Activated effector memory CD4-positive, alpha-beta T cell treated with anti-CD3 and anti-CD28 coated beads, Interleukin-2, amount 50 U/mL, for 16 hours (primary cell): ENCODE measurements at places on chromosomes 16 and 17.
A peak's percentile ranks its signal among the peaks of the same experiment; 100 is the strongest.

GRCh38 chr17:72404872-72405271 lies 284.1 kb downstream of the SOX9 start:
- DNase-seq, result no peak

DNA sequence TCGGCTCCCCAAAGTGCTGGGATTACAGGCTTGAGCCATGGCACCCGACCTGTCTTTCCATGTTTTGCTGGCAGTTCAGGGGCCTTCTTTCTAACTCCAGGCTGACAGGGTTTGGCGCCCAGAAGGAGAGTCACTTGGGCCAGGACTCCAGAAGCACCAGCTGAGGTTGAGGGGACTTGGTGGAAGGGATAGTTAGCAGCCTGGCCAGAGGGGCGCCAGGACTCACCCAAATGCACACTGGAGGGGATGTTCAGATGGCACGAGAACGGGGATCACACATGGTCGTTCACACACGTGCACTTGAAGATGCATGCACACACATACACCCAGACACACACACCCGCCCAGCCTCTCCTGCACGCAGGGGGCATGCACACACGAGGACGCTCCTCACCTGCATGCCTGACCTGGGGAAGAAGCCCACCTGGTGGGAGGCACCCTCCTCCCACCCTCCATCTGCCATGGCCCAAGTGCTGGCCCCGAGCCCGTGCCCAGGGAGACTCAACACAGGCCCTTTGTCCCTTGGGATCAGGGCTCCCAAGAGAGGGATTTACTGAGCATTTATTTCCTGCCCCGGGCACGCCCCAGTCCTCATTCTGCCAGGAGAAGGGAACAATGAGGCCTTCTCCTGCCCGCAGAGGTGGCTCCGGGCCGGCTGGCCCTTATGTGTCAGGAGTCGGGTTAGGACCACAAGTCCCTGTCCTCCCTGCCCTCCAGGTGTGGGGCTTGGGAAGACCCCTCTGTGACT lies 2.3 kb upstream of the PRSS21 start:
- peak; percentile 46 for DNase-seq

DNA sequence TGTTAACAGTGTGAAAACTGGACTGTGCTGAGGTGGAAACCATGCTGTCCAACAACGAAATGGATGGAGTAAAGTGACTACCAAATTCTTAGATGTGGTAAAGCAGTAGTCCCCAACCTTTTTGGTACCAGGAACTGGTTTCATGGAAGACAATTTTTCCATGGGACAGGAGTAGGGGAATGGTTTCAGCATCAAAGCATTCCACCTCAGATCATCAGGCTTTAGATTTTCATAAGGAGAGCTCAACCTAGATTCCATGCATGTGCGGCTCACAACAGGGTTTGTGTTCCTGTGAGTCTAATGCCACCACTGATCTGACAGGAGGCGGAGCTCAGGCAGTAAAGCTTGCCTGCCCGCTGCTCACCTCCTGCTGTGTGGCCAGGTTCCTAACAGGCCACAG lies 11.5 kb downstream of the SLX4 start:
- DNase-seq, result no peak

- DNase-seq, result peak; percentile 68
These were observed 3.2 kb downstream of the ZC3H7A start for GRCh38 chr16:11793840-11794239.

- DNase-seq, result peak; percentile 54
These were observed 103.3 kb downstream of the METRNL start for GRCh38 chr17:83182620-83183101.

DNA sequence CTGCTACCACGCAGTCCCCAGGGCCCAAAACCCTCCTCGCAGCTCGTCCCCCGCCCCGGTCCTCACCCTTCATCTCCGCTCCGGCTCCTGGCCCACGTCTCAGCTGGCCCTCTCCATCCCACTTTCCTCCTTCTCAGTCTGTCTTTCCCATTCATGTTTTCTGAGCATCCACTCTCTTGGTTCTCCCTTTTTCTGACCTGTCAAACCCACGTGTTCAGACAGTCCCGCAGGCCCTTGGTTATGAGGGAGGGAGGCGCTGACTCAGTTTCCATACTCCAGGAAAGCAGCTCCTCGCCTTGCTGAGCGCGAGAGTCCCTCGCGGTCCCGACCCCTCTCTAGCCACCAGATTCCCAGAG lies 392 bp upstream of the HID1 start:
- no peak for DNase-seq

DNA sequence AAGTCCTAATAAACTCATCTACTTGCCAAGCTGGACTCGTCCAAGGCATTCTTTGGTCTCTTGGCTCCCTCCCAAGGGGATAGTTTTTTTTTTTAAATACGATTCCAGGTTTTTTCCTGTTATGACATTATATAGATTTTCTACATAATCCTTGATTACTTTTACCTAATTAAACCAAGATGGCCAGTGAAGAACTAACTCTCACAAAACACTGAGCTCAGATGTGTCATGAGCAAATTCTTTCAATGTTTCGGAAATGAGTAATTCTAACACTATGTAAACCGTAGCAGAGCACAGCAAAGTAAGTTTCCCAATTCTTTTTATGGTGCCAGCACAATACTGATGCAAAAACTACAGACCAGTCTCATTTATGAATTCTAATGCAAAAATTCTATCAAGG lies 1.8 kb downstream of the ZNF23 start:
- DNase-seq, result no peak
